Non-pigmented ciliary epithelial cell (primary cell): ENCODE measurements at places on chromosomes 3 and 15.

DNA sequence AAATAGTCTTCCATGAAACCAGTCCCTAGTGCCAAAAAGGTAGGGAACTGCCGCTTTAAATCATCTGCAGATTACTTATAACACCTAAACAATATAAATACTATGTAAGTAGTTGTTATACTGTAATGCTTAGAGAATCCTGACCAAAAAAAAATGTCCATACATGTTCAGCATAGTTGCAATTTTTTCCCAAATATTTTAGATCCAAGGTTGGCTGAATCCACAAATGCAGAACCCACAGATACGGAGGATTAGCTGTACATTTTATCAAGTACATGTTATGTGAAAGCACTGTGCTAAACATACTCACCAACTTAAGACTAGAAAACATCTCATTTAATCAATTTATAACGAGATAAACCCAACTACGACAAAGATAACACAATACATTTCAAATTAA lies 9.3 kb downstream of the MSL2 start:
- DNase-seq, result no peak

DNA sequence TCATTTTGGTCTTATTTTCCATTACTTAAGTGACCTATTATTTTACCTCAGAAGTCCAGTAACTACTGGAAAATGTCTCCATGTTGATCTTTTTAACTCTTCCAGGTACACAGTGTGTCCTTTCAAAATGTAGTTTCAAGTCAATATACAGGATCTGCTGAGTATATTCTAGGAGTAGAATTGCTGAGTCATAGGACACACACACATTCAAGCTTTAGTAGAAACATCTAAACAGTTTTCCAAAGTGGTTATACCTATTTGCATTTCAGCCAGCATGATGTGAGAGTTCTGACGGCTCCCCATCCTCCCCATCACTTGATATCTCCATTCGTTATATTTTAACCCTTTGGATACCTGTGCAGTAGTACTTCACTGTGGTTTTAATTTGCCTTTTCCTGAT lies 271.9 kb downstream of the MCTP2 start:
- no peak for DNase-seq

- DNase-seq, result no peak
These were observed 182.4 kb upstream of the DPH6 start for GRCh38 chr15:35728219-35728940.

DNA sequence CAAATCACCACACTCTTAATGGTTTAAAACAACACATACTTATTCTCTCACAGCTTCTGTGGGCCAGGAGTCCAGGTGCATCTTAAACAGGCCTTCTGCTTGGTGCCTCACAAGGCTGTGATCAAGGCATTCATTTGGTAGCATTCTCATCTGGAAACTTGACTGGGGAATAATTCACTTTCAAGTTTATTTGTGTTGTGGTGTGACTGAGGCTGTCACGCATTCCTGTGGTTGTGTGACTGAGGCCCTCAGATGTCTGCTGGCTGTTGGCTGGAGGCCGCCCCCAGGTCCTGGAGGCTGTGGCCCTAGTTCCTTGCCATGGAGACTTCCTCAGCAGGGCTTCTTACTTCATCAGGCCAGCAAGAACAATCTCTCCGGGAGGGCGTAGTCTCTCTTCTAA lies 16.9 kb upstream of the FAM3D start:
- DNase-seq, result peak; percentile 32

DNA sequence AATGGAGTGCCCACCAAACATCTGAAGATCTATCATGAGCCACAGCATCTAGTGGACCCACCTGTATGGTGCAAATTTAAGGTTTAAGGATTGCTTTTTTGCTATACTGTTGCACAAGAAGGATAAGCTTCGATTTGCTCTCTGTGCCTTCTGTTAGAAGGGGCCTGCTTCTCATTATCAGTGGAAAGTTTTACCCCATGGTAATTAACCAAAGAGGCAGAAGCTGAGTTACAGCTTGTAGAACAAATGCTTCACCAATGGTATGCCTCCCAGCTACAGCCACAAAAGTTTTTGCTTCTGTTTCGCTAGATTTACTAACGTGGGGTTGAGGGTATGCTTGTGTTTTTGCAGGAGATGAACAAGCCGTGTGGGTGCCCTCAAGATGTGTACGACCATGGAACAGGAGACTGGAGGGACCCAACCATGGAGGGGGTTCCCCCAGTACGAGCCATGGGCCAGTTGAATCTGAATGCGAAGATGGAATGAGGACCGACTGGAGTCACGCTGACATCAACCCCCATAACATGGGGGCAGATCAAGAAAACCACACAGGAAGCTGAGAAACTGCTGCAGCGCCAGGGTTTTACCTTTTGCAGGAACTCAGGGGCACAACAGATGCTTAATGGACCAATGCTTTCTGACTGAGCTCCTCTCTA lies 43.5 kb downstream of the ACAD9 start:
- DNase-seq, result no peak

GRCh38 chr3:9500108-9501050 lies 53.2 kb downstream of the LHFPL4 start:
- peak; percentile 9 for DNase-seq

DNA sequence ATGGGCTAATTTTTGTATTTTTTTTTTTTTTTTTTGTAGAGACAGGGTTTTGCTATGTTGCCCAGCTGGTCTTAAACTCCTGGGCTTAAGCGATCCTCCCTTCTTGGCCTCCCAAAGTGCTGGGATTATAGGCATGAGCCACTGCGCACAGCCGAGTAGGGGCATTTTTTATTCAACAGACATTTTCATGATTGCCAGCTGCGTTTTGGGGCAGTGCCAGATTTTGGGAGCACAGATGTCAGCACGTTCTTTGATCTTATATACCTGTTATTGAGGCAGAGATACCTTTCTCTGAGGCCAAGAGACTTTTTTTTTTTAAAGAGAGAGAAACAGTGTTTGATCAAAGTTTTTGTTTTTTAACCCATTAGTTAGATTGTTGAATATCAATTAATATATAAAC lies 16.8 kb downstream of the NEO1 start:
- DNase-seq, result no peak

DNA sequence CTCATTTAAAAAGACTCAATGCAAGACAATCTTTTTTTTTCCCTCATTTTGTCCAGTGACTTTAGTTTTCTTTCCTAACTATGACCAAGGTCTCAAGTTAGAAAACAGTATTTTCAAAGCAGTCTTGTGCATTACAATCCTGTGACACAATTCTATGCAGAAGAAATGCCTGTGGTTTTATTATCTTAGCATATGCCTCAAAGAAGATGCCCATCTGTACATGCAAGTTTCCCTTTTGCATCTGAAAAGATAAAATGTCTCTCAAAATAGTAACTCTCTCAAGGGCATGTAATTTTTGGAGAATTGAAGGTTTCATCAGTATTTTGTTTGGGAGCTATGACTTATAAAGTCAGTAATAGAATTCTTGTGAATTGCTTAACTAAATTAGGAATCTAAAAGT lies 292.0 kb upstream of the SUCLG2 start:
- no peak for DNase-seq

- no peak for DNase-seq
These were observed 1.8 kb downstream of the SMAD3 start for GRCh38 chr15:67066959-67067853.

DNA sequence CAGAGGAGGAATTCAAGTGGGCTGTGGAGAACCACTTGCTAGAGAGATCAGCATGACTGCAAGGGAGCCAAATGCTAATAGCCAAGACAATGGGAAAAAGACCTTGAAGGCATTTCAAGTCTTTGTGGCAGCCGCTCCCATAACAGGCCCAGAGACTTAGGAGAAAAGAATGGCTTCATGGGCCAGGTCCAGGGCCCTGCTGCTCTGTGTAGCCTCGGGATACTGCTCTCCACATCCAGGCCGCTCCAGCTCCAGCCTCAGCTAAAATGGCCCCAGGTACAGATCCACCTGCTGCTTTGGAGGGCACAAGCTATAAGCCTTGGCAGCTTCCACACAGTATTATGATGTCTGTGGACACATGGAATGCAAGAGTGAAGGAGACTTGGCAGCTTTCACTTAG lies 157.7 kb downstream of the NECTIN3 start:
- no peak for DNase-seq

- DNase-seq, result no peak
These were observed 13.8 kb upstream of the STARD5 start for GRCh38 chr15:81337713-81338157.

- DNase-seq, result no peak
These were observed 136.4 kb downstream of the ZIC4 start for GRCh38 chr3:147269907-147270306.

- no peak for DNase-seq
These were observed 31.9 kb downstream of the CRTC3 start for GRCh38 chr15:90561344-90562244.

DNA sequence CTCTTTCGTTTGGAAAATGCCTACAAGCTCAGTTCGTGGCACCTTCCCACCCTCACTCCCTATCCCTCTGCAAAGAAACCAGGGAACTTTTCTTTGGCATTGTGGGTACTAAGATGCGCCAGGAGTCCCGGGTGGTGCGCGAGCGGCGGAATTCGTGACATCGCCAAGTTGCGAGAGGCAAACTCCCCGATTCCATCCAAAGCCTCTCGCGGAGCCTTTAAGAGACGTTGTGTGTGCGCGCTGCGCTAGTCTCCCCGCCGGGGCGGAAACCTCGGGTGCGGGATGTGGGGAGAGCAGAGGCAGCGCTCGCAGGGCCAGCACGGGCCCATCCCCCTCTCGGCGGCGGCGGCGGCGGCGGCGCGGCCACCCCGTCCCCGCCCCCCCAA lies 443 bp upstream of the NR2F2 start:
- no peak for DNase-seq

GRCh38 chr3:63914312-63914711 lies 2.1 kb upstream of the SCAANT1 start:
- DNase-seq, result no peak

GRCh38 chr3:74465715-74466410 lies 148.6 kb downstream of the CNTN3 start:
- no peak for DNase-seq

DNA sequence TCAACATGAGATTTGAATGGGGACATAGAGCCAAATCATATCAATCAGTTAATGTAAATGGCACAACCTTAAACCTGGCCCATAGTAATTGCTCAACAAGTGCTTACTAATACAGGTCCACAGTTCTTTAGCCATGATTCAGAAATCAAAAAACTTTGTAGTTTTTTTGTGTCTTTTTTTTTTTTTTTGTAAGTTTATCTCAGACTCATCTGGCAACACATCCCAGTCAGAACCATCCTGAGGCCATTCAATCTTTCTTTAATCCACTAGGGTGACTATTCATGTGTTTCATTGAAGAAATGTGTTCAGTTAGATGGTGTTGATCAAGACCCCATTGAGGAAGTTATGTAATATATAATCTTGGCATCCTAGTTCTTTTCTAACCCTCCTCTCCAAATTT lies 65.4 kb downstream of the ABI3BP start:
- DNase-seq, result no peak

DNA sequence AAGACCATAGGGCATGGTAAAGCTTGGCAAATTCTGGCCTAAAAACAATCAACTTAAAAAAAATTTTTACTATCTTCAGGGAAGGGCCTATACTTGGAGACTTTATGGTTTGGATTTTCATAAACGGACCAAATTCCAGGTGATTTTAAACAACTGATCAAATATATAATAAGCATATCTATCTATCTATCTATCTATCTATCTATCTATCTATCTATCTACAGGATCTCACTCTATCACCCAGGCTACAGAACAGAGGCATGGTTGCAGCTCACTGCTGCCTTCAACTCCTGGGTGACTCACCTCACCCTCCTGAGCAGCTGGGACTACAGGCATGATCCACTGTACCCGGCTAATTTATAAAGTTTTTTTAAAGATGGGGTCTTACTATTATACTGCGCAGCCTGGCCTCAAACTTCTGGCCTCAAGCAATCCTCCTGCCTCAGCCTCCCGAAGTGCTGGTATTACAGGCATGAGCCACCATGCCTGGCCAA lies 6.7 kb downstream of the SPPL2A start:
- DNase-seq, result no peak

DNA sequence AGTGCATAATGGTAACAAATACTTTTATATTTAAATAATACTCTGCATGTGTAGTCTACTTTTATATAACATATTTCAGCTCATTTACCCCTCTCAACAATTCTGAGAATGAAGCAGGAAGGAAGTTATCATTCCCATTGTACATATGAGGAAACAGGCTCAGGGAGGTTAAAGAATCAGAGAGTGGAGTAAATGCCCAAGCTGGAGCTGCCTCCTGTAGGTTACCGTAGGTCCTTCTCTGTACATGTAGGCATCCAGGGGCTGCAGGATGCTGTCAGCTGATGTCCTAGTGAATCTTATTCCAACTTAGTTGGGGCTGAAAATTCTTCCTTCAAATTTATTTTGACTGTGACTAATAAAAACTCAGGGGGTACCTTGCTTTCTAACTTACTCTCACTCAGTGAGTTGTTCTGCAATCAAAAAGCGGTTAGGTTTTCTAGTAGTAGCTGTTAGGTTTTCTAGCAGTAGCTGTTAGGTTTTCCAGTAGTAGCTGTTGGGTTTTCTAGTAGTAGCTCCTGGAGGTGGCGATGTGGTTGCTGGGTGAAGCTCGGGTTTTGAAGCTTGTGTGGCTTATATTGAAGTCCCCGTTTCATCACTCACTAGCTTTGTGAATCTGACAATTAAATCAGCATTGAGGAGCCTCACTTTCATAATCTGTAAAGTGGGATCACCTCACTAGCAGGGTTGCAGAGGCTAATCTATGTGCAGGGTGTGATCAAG lies 357.0 kb downstream of the NR2F2 start:
- no peak for DNase-seq

GRCh38 chr15:58856086-58856485 lies 77.4 kb downstream of the SLTM start:
- DNase-seq, result no peak

GRCh38 chr15:91468871-91469580 lies 369.0 kb downstream of the SV2B start:
- no peak for DNase-seq

DNA sequence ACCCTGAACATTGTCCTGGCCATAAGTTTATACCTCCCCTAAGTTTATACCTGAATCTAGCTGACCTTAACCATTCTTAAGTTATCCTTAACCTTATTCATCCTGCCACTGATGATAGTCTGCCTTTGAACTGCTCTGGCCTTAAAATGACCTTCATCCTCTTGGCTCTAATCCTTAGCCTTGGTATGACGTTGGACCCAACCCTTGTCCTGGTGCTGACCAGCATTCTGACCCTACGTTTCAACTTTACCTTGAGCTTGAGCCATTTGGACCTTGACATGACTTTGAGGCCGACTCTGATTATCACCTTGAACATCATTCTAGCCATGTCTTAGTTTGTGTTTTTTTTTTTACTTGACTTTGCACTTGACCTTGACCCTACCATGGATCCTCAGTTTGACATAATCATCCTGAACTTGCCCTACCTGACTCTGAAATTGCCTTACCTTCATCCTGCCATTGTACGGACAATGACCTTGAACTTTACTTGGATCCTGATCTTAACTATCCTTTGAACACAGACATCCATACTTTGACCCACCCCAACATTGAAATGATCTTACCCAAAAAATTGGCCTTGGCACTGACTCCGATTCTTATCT lies 61.1 kb upstream of the ACAD9 start:
- no peak for DNase-seq

DNA sequence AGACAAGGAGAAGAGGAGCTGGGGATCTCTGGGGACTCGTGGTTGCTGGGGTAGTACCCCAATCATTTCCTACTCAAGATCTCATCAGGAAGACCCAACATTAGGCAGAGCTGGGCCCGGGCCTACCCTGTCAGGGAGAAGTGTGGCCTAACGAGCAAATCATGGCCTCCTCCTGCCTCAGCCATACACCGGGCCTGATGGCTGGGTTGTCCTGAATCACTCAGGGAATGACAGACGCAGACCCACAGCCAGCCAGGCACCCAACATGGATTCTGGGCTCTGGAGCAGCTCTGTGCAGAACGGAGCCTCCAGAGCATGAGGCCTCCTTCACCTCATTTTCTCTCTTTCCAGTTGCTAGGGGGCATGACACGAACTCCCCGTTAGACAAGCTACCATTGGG lies 19.7 kb downstream of the ITGA11 start:
- no peak for DNase-seq
